ENCODE measurements at places on chromosomes 7 and 10.
A peak's percentile ranks its signal among the peaks of the same experiment; 100 is the strongest.

DNA sequence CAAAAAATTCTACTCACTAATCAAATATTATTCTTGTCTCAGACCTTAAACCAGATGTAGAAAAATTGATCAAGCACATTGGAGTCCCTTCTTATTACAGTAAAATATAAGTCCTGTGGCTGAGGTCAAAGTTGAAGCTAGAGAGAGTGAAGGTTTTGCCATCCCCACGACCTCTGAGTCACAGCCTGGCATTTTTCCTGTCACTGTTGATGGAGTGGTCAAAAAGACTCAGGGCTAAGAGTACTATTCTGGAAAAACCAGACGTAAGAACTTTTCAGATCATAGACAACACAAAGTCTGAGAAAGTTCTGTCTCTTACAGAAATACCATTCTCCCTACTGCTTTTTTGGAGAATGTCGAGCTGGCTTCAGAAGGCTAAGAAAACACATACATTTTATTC lies 323.7 kb upstream of the ANKRD30A start:
- DNase-seq = no peak

GRCh38 chr10:75234683-75235374 lies 928 bp downstream of the COMTD1 start:
- DNase-seq = no peak

GRCh38 chr10:103748020-103748419 lies 107.4 kb downstream of the SH3PXD2A start:
- no peak for DNase-seq

GRCh38 chr7:28862595-28863272 lies 95.4 kb downstream of the TRIL start:
- no peak for DNase-seq

- DNase-seq = no peak
These were observed 128.4 kb upstream of the PLPP4 start for GRCh38 chr10:120328647-120329046.

- no peak for DNase-seq
These were observed 107.2 kb upstream of the LYZL2 start for GRCh38 chr10:30736685-30737232.

- no peak for DNase-seq
These were observed 53.0 kb upstream of the EBF3 start for GRCh38 chr10:130016993-130017630.

DNA sequence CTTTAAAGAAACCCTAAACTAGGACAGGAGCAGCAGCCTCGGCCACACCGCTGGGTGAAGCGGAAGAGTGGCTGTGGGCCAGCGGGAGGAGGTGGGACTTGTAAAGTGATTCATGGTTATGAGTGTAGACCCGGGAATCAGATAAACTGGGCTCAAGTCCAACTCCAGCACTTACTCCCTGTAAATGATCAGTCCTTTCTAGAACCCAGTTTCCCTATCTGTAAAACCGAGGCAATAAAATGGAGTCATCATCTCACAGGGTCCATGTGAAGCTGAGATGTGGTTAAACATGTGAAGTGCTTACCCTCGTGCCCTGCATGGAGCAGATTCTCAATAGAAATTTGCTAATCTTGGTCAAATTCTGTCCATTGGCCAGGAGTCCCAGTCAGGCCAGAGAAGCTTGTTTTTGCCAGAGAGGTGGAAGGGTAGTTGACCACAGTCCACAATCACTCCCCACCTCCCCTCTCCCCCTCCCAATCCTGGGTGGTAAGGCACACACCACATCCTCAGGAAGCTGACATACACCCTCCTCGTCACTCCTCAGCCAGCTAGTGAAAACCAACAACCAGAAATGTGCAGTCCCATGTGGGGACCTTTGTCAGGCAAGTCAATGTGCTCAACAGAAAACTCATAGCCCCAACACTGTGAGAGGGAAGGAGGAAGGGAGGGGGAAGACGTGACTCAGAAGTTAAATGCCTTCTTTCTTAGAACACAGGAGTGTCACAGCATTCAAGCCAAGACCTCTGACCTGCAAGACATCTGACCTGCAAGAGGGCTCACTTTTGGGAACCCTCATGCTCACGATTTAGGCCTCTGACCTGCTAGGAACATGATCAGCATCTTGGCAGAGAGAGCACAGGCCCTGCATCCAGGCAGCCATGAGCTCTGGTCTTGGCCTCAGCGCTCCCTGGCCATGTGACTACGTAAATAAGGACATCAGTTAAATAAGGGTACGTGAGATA lies 145.1 kb downstream of the PLXNA4 start:
- peak; percentile 11 for DNase-seq
